ENCODE measurements at places on chromosomes 1 and 21.
A peak's percentile ranks its signal among the peaks of the same experiment; 100 is the strongest.

- no peak for DNase-seq
Measured at GRCh38 chr21:32481875-32482408, 69.4 kb downstream of the EVA1C start.

- DNase-seq = no peak
Measured at GRCh38 chr1:61699911-61700851, 24.8 kb downstream of the TM2D1 start.

DNA sequence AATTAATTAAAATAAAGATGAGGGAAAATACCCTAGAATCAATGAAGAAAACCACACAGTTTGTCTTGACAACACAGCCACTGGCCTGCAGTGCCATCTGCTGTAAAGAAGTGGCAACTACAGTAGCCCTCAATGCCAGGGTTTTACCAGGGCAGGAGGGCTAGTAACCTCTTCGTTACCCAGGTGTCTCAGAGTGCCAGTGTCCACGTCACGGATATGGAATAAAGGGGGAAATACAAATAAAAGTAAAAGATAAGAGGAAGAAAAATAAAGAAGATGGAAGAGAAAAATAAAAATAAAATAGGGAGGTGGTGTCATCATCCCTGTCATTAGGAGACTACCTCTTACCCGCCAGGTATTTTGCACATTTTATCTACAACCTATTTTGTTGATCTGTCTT lies 14.2 kb upstream of the SLC44A3 start:
- peak; percentile 66 for DNase-seq

DNA sequence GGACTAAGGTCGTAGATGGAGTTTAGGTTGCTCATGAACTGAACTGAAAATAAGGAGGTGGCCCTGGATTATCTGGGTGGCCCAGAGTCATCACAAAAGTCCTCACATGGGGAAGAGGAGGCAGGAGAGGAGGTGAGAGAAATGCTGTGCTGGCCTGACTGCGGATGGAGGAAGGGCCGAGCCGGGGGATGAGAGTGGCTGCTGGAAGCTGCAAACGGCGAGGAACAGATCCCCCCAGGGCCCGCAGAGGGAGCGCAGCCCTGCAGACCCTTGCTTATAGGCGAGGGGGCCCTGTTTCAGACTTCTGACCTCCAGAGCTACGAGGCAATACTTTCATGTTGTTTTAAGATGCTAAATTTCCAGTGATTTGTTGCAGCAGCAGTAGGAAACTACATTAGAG lies 102.7 kb upstream of the C1orf174 start:
- DNase-seq = no peak

- DNase-seq = no peak
Measured at GRCh38 chr1:229408458-229409037, 25.3 kb downstream of the ACTA1 start.

GRCh38 chr21:42463861-42464515 lies 32.0 kb downstream of the RSPH1 start:
- DNase-seq = peak; percentile 66

DNA sequence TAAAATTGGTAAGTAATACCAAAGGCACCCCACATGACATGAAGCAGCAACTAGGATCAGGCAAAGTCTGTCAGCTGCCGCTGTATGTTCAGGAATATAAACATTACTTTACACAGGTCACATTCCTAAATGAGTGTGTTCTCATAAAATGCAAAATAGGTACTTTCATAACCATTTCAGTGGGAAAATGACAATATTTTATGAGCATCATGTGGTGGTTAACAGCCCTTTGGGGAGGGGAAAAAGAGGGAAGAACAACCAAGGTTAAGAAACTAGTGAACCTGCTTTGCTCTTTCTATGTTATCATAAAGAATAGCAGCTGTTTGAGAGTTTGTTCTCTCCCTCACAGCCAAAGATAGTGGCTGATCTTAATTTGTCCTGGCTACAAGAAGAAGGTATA lies 105.4 kb upstream of the LBR start:
- DNase-seq = no peak

- DNase-seq = peak; percentile 26
Measured at GRCh38 chr1:202586018-202586821, 124.0 kb downstream of the SYT2 start.

DNA sequence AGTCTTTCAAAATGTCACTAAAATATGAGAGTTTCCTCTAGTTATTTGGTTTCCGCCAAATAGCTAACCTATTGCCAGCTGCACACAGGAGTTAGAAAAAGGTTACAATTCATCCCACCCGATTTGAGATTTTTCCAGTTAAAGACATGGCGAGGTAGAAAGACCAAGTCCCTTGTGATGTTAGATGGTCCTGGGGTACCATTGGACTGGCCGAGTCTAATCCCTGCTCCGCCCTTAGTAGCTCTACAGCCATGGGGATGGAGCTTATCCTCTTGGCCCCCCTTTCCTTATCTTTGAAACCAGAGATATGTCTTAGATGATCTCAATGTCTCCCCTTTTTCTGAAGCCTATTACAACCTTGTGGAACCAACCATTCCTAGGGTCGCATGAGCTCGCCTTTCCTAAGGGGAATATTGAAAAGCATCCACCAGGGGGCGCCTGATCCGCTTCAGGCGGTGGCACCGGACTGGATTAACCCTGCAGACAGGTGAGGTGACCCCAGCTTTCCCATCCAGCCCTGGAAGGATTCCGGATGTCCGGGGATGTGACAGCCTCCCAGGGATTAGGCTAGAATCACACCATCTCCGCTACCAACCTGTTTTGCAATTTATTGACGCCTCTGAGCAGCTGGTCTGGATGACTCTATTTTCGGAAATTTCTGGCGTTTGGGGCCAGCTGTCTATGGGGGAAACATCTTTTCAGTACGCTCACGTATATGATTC lies 68.3 kb upstream of the SIM2 start:
- peak; percentile 47 for DNase-seq

DNA sequence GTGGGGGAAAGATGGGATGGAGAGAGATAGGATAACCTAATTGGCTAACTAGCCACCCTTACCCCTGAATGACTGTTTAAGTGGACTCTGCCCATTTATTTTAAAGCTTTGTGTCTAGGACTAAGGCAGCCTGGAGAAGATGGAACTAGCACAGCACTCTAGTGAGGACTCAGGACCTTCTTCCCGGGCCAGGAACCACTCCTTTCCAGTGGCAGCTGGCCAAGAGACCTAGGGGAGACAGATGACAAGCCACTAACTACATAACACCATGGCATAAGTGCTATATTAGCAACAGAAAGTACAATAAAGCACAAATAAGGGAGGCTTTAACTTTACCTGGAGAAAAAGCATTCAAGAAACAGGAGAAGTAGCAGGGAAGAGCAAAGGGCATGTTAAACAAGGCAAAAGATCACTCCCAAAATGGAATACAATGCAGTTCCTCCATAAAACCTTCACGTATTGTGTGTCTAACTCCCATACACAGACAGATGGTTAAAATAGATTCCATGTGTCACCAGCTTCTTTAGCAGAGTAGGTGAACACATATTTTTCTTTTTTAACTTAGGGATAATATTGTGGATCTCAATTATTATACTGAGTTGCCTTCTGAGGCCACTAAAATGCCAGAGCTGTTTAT lies 20.6 kb downstream of the CLCA1 start:
- no peak for DNase-seq

DNA sequence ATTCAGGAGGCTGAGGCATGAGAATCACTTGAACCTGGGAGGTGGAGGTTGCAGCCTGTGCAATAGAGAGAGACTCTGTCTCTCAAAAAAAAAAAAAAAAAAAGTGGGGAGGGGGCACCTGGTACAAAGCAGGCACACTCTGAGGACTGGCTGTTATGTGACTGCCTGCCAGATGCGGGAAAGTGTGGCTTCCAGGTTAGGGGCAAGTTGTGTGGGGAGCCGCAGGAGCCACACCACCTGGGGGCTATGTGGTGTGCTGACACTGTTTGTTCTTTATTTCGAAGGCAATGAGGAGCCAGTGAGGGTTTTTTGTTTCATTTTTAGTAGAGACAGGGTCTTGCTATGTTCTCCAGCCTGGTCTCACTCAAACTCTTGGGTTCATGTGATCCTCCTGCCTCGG lies 5.7 kb downstream of the THEMIS2 start:
- no peak for DNase-seq

DNA sequence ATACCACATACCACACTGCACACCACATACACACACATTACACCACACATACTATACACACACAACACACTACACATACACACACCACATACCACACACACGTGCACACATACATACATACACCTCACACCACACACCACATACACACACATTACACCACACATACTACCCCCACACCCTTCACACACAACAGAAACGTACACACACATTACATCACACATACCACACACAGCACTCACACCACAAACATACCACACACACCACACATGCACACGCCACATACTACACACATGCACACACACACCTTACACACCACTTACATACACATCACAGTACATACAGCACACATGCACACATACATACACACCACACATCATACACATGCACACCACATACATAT lies 28.5 kb downstream of the RAB7B start:
- DNase-seq = no peak

DNA sequence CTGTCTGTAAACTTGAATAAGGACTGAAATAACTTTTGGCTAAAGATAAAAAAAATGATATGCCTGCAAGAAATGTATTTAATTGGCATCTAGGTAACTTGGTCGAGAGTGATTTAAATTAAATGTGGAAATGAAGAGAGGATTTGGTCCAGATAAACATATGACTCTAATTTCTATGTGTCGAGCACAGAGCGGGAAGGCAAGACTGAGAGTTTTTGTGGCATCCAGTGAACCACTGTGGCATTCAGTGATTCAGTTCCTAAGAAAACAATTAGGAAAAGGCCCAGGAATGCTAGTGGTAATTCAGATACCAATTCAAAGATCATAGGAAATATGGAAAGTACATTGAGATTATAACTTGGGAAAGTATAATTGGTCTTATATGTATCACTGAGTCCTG lies 39.6 kb downstream of the PDE4B start:
- DNase-seq = no peak

- DNase-seq = no peak
Measured at GRCh38 chr1:106072909-106073600, 983.4 kb upstream of the PRMT6 start.

GRCh38 chr21:42401820-42402251 lies 1.9 kb upstream of the UBASH3A start:
- DNase-seq = no peak

GRCh38 chr1:112850034-112850757 lies 105.8 kb downstream of the SLC16A1 start:
- no peak for DNase-seq

GRCh38 chr1:160018900-160019299 lies 12.9 kb downstream of the PIGM start:
- no peak for DNase-seq

- DNase-seq = no peak
Measured at GRCh38 chr1:191662746-191663145, 495.5 kb upstream of the RGS18 start.

- DNase-seq = no peak
Measured at GRCh38 chr1:78385744-78386462, 104.9 kb upstream of the PTGFR start.

DNA sequence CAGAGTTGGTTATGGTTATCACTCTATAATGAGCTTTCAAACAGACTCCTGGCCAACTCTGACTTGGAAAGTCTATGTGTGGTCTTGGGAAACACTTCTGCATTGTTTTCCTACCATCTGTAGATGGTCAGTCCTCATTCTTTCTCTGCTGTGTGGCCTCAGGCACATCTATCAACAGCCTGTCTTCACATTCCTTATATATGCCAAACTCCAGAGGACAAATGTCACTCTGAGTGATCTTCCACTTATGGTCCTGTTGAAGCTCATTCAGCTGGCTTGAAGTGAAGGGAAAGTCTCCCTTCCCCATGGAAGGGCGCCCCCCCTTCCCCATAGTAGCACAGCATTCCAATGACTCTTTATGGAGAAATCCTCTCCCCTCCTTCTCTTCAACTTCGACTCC lies 58.7 kb downstream of the VANGL2 start:
- DNase-seq = no peak

DNA sequence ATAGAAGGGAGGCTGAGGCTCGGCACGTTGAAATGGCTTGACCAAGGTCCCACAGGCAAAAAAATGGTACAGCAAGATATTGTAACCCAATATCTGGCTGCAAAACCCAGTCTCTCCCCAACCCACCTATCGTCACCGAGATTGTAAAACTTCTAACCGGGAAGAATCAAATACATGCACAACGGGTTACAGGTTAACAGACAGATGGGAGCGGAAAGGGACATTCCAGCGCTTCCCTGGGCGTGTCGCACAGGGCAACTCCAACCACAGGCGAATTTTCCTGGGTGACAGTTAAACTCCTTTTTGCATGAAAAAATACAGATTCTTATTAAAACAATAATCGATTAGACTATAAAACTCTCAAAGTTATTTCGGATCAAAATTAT lies 31.8 kb upstream of the JUN start:
- DNase-seq = no peak

DNA sequence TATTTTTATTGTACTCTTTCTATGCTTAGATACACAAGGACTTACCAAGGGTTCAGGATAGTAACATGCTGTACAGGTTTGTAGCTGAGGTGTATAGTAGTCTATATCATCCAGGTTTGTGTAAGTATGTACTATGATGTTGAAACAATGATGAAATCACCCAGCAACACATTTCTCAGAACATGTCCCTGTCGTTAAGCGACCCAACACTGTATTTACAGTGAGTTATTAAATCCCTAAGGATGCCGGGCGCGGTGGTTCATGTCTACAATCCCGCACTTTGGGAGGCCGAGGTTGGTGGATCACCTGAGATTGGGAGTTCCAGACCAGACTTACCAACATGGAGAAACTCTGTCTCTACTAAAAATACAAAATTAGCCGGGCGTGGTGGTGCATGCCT lies 21.6 kb upstream of the RCOR3 start:
- no peak for DNase-seq

- peak; percentile 50 for DNase-seq
Measured at GRCh38 chr1:119275145-119276134, 93.1 kb upstream of the HAO2 start.

DNA sequence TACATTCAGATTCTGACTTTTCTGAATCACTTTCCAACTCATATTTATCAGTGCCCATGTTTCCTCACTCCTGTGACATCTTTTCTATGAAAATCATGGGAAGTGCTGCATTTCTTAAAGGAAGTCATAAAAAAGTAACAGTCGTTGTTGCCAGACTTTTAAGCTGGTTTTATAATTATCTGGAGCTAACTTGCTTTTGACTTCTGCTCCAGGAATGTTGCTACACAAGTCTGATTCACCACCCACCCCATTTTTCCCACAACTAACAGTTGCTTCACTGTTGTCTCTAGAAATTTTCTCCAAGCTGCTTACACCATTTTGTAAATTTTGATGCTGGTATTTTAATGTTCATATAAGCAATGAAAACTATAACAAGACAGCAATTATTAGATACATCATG lies 12.2 kb downstream of the FCRLB start:
- peak; percentile 38 for DNase-seq

GRCh38 chr1:58982259-58982998 lies 198.6 kb upstream of the JUN start:
- no peak for DNase-seq
